Fibroblast of lung (primary cell): ENCODE measurements at places on chromosomes 6 and 20.

- peak; percentile 60 for DNase-seq
Measured at GRCh38 chr6:31042806-31043205, 32.5 kb downstream of the MUC22 start.

- DNase-seq: no peak
Measured at GRCh38 chr20:18750735-18751134, 62.8 kb upstream of the SCP2D1 start.

GRCh38 chr6:34865107-34865506 lies 22.7 kb downstream of the TAF11 start:
- DNase-seq: no peak

- no peak for DNase-seq
Measured at GRCh38 chr6:23533311-23533710, 592.7 kb upstream of the NRSN1 start.

DNA sequence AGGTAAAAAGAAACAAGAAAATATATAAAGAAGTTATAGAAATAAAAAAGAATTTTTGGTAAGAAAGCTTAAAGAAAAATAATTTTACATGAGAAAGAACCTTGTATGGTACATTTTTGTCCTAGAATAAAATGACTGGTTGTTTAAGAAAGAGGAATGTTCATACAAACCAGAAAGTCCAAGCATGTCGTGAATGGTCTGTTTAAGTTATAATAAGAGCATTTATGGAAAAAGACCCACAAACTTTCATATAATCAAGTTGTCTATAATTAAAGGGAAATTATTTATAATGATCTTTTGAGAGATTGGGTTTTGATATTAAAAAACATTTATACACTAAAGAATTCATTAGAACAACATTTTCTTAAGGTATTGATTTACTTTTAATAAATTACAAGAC lies 27.8 kb upstream of the FAM110A start:
- peak; percentile 8 for DNase-seq

- no peak for DNase-seq
Measured at GRCh38 chr6:16058201-16058928, 70.5 kb upstream of the MYLIP start.
